ENCODE measurements at places on chromosomes 5 and 9.
A peak's percentile ranks its signal among the peaks of the same experiment; 100 is the strongest.

- no peaks in the 10 kb centered on the region for H3K27me3 ChIP-seq
- no peak overlapping the region for H3K27ac ChIP-seq
- no peak for DNase-seq
- H3K36me3 ChIP-seq: no peaks in the 10 kb centered on the region
- no peaks in the 10 kb centered on the region for H3K4me1 ChIP-seq
Measured at GRCh38 chr5:143893638-143894037, 81.7 kb downstream of the HMHB1 start.

GRCh38 chr5:35302544-35302943, 72.3 kb upstream of the PRLR start:
- H3K4me3 ChIP-seq: no peak overlapping the region
- H3K27me3 ChIP-seq: no peaks in the 10 kb centered on the region
- H3K27ac ChIP-seq: no peak overlapping the region
- no peaks in the 10 kb centered on the region for H3K4me1 ChIP-seq
- no peaks in the 10 kb centered on the region for H3K36me3 ChIP-seq
- DNase-seq: no peak

DNA sequence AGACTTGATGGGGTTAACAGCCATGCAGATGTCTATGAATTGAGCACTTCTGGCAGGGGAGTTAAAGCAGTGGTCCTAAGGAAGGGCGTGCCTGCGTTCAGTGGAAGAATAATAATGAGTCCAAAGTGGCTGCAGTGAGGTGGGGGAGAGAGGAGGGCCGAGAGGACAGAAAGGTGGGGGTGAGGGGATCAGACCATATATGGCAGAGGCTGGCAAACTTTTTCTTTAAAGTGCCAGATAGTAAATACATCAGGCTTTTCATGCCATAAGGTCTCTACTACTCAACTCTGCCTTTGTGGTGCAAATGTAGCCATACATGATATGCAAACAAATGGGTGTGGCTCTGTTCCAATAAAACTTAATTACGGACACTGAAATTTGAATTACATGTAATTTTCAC, 77.1 kb downstream of the STRBP start:
- no peak overlapping the region for H3K4me3 ChIP-seq
- H3K36me3 ChIP-seq: no peaks in the 10 kb centered on the region
- no peaks in the 10 kb centered on the region for H3K4me1 ChIP-seq
- H3K27ac ChIP-seq: no peak overlapping the region
- no peak for DNase-seq

DNA sequence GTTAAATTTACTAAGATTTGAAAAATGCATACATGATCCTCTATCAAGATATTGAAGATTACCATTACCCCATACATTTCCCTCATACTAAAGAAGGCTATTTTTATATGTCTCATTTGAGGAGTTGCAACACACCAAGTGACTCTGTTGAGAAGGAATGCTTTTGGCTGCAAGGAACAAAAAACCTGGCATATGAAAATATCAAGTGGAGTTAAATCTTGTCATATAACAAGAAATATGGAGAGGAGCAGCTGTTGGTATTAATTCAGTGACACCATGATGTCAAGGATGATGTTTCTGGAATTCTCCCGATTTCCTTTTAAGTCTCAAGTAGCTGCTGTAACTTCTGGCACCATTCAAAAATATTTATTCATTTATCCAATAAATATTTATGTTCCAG, 193.8 kb downstream of the CSNK1G3 start:
- H3K27me3 ChIP-seq: no peaks in the 10 kb centered on the region
- no peaks in the 10 kb centered on the region for H3K36me3 ChIP-seq
- no peak for DNase-seq
- peaks cover 38% of the 10 kb centered on the region for H3K4me1 ChIP-seq

GRCh38 chr5:158824241-158824882, 275.4 kb downstream of the EBF1 start:
- no peak overlapping the region for H3K4me3 ChIP-seq
- H3K27ac ChIP-seq: no peak overlapping the region
- H3K27me3 ChIP-seq: no peaks in the 10 kb centered on the region
- DNase-seq: no peak
- no peaks in the 10 kb centered on the region for H3K4me1 ChIP-seq

DNA sequence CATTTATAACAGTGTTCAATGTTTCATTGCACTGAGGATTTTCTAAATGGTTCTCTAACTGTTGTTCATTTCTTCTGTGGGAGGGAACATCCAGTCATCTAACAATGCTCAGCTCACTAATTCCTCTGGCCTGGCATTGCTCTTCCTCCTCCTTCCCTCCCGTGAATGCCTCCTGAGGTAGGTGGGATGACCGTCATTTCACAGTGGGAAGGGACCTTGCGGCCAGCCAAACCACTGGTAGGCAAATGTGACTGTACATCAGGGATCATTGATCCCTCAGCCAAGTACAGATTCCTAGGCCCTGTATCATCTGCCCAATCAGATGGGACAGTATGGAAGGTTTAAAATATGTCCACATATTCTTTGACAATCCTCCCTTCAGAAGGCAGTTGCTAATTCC, 23.7 kb upstream of the VDAC1 start:
- H3K36me3 ChIP-seq: no peaks in the 10 kb centered on the region
- no peak for DNase-seq
- no peaks in the 10 kb centered on the region for H3K27me3 ChIP-seq
- no peaks in the 10 kb centered on the region for H3K4me1 ChIP-seq
- H3K27ac ChIP-seq: no peak overlapping the region
- no peak overlapping the region for H3K4me3 ChIP-seq

DNA sequence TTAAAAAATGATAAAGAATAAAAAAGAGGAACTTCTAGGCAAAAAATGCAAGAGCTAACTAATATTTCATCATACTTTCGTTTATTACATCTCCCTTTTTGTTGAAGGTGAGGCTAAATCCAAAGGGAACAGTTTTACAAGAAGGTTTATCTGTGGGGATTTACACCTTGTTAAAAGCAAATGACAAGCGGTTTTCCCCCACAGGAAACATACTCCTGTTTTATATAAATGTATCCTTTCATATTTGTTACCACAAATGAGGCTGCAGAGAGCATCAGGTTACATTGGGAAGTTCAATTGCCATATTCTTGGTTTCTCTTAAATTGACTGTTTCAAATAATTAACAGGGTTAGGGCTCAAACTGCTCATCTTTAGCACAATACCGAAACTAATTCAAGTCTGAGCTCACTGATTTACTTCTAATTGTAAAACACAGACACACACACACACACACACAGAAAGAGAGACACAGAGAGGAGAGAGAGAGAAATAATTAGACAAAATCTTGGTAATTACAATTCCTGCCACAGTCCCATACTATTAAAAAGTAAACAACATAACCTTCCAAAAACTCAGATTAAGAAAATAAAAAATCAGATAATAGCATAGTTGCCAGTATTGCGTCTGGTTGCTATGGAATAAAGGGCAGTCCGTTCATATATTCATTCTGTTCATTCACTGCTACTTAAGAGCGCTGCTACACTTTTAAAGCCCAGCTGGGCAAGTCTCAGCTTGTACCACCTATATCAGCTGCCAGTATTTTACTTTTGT, 17.1 kb downstream of the RFX3 start:
- no peak for DNase-seq
- no peaks in the 10 kb centered on the region for H3K27me3 ChIP-seq
- H3K4me1 ChIP-seq: no peaks in the 10 kb centered on the region
- no peak overlapping the region for H3K4me3 ChIP-seq
- peak overlapping the region; percentile 25 for H3K27ac ChIP-seq

GRCh38 chr5:81601919-81602318, 149.0 kb downstream of the SSBP2 start:
- H3K36me3 ChIP-seq: no peaks in the 10 kb centered on the region
- H3K4me1 ChIP-seq: no peaks in the 10 kb centered on the region
- no peak overlapping the region for H3K4me3 ChIP-seq
- DNase-seq: no peak
- H3K27ac ChIP-seq: no peak overlapping the region

GRCh38 chr9:87535817-87536539, 38.3 kb downstream of the DAPK1 start:
- no peak overlapping the region for H3K27ac ChIP-seq
- no peak overlapping the region for H3K4me3 ChIP-seq
- no peaks in the 10 kb centered on the region for H3K36me3 ChIP-seq
- no peaks in the 10 kb centered on the region for H3K27me3 ChIP-seq

DNA sequence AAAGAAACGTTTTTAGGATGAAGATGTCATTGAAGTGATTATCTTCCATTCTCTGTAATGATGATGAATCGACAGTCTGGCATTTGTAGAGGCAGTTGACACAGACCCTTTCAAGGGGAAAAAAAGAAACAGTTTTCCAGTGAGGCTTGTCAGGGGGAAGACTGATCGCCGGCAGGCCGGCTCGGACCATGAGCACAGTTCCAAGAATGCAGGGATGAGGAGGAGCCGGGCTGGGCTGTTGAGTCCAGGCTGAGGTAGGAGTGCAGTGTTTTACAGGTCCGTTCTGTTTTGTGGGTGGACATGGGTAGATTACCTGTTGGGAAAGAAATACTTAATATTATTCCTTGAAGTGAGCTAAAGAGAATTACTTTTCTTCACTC, 194.6 kb downstream of the AOPEP start:
- DNase-seq: no peak
- peaks cover 54% of the 10 kb centered on the region for H3K4me1 ChIP-seq
- H3K36me3 ChIP-seq: no peaks in the 10 kb centered on the region
- no peak overlapping the region for H3K4me3 ChIP-seq

DNA sequence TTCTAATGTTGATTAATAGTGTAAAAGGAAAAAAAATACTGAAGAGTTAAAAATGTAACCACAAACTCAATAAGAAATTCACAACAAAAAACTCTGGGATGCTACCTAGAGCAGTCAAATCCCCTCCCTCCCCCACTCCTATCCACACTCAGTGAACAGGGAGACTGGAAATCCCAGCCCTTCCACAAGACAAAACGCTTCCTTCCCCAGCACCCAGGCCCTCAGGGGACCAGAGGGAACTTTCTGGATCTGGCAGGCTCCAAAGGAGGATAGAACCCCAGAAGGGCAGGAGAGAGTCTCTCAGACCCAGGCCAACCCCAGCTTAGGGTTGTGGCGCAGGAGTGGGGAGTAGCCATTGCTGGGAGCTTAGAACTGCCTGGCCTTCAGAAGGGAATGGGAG, 55.0 kb downstream of the DCP2 start:
- peaks cover 20% of the 10 kb centered on the region for H3K36me3 ChIP-seq
- H3K4me3 ChIP-seq: no peak overlapping the region
- no peak for DNase-seq
- H3K4me1 ChIP-seq: peaks cover 24% of the 10 kb centered on the region
- H3K27ac ChIP-seq: no peak overlapping the region

- H3K27ac ChIP-seq: peak overlapping the region; percentile 44
- no peaks in the 10 kb centered on the region for H3K4me1 ChIP-seq
- peaks cover 74% of the 10 kb centered on the region for H3K36me3 ChIP-seq
- no peak for DNase-seq
- no peak overlapping the region for H3K4me3 ChIP-seq
Measured at GRCh38 chr9:33129886-33130881, 37.0 kb downstream of the B4GALT1 start.

GRCh38 chr5:171549274-171549673, 129.8 kb downstream of the FGF18 start:
- no peak overlapping the region for H3K27ac ChIP-seq
- DNase-seq: no peak
- H3K4me3 ChIP-seq: no peak overlapping the region
- H3K36me3 ChIP-seq: no peaks in the 10 kb centered on the region
- H3K4me1 ChIP-seq: no peaks in the 10 kb centered on the region

DNA sequence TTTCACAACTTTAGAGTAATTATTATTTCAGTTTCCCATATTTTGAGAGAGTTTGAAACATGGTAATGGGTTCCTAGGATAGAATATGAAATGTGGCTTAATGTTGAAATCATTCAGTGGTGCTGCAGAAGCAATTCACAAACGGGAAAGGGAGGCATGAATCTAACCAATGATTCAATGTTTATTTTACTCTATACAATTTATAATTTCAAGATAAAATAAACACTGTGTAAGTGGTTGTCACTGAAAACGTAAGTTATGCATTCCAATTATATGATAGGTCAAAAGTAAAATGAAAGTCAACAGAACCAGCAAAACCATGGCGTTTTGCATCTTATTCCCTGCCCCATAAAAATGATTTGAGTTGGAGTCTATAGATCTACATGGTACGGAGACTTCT, 1207.1 kb upstream of the CDH18 start:
- H3K4me3 ChIP-seq: no peak overlapping the region
- no peak for DNase-seq
- no peaks in the 10 kb centered on the region for H3K4me1 ChIP-seq
- no peaks in the 10 kb centered on the region for H3K36me3 ChIP-seq
- H3K27me3 ChIP-seq: no peaks in the 10 kb centered on the region
- no peak overlapping the region for H3K27ac ChIP-seq

DNA sequence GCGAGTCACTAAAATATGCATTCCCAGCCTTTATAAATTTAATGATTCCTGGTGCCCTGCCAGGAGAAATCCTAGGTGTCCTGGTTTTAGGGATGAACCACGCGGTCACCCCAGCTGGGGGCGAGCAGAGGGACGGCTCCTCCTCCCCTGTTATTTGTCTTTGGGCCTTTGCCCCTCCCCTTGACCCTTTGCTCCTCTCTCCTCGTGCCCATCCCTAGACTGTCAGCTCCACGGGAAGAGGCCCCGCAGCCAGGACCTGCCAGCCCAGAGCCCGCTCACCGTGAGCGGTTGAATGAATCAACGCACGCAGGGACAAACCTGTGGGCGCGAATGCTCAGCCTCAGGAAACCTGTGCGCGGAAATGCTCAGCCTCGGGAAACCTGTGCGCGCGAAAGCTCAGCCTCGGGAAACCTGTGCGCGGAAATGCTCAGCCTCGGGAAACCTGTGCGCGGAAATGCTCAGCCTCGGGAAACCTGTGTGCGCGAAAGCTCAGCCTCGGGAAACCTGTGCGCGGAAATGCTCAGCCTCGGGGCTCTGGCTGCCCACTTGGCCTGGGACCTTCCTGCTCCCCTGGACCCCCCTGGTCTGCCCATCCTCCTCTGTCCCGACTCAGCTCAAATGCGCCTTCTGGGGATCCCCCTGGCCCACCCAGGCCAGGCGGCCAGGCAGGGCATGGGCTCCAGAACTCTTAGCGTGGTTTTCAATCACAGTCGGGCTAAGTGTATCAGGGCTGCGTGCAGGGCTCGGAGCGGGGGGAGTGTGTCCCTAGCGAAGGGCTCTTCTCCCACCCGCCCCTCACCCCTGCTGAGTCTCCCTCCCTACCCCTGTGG, 140.5 kb upstream of the COL5A1 start:
- H3K4me1 ChIP-seq: no peaks in the 10 kb centered on the region
- H3K4me3 ChIP-seq: no peak overlapping the region
- H3K27me3 ChIP-seq: no peaks in the 10 kb centered on the region
- no peak for DNase-seq
- no peak overlapping the region for H3K27ac ChIP-seq

Measured in right atrium auricular region (tissue), 2 donors.